Natural killer cell treated with Interleukin-12 subunit alpha and Interleukin-12 subunit beta and Interleukin-15 and Interleukin-18, amount 100 ng/mL, for 72 hours (primary cell): ENCODE measurements at places on chromosomes 3 and 15. TPM values are rescaled to one million over a fixed set of nuclear protein-coding genes. Genes with fewer than 3 reads are reported as not detected.

GRCh38 chr3:57061556-57061955 is 1.1 kb downstream of the SPATA12 start:
- H3K27me3 ChIP-seq, result no peaks in the 10 kb centered on the region
- no peaks in the 10 kb centered on the region for H3K36me3 ChIP-seq
- H3K4me1 ChIP-seq, result peaks cover 12% of the 10 kb centered on the region
- DNase-seq, result no peak
- H3K4me3 ChIP-seq, result no peak overlapping the region

DNA sequence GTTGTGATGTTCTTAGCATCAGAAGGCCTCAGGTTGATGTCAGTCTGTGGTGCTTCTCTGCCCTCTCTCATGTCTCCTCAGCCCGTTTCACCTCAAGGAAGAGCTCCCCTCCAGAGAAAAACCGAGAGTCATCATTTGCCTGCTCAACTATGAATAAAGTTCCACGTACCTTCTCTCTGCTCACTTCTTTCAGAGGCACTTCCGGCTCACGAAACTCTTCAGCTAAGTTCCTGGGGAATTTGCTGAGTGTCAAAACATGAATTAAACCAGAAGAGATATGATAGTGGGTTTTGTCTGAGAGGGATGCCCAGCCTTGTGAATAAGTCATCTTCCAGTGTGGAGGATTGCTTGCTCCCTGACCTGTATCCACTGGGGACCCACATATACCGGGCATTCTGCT is 37.7 kb downstream of the CCR4 start:
- H3K27me3 ChIP-seq, result no peaks in the 10 kb centered on the region
- H3K27ac ChIP-seq, result no peak overlapping the region
- peaks cover 40% of the 10 kb centered on the region for H3K4me1 ChIP-seq
- peak overlapping the region; percentile 56 for H3K4me3 ChIP-seq
- no peaks in the 10 kb centered on the region for H3K36me3 ChIP-seq

- DNase-seq, result no peak
- no peaks in the 10 kb centered on the region for H3K36me3 ChIP-seq
- H3K27me3 ChIP-seq, result peaks cover 6% of the 10 kb centered on the region
- peaks cover 15% of the 10 kb centered on the region for H3K4me1 ChIP-seq
- H3K4me3 ChIP-seq, result no peak overlapping the region
- peak overlapping the region; percentile 74 for H3K27ac ChIP-seq
Measured at GRCh38 chr3:27826448-27826847, 104.3 kb upstream of the EOMES start.

DNA sequence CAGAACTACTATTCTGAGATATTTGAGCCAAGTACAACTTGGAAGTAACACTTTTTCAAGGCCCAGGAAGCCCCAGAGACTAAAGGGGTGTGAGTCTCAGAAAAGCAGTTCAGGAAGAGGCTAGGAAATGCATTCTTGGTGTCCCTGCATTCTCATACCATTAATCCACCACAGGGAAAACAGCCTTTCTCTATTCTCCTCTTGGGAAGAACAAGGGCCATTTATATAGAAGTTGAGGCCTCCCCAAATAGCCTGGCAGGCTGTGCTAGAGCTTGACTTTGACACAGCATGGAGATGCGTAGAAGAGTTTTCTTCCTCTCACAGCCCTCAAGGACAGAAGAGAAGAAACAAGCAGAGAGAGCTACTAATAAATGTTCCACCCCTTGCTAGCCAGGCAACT is 5.5 kb upstream of the NR2C2 start:
- no peak overlapping the region for H3K27ac ChIP-seq
- no peaks in the 10 kb centered on the region for H3K27me3 ChIP-seq
- no peak for DNase-seq
- H3K4me3 ChIP-seq, result no peak overlapping the region
- H3K4me1 ChIP-seq, result peaks cover 14% of the 10 kb centered on the region

DNA sequence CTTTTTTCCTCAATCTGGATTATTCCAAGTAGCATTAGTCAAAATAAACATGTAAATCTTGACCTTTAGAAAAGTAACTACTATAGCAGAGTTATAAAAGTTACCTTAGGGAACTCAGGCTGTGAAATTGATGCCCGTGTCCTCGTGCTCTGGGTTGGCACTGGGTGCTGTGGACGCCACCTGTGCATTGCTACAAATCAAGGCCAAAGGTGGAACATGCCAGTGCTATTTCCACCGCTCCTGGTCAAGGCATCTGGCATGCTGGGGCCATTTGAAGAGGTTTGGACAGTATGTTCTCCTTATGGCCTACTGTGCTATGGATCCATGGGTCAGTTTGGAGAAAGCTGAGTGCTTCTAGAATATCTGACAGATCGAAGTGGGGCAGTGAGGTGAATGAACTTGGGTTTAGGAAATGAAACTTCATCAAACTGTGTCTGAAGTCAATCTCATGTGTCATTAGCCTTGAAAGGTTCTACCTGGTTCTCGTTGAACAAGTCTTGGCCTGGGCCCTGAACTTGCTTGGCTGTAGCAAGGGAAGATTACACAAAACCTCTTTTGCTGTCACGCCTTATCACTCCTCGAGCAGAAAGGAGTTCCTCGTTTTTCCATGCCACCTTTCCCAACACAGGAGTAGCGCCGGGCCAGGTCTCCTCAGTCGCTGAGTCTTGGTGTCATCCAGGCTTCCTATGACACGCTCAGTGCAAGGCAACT is 397.6 kb upstream of the RGMA start:
- DNase-seq, result no peak
- peaks cover 18% of the 10 kb centered on the region for H3K27me3 ChIP-seq
- no peak overlapping the region for H3K27ac ChIP-seq
- H3K4me3 ChIP-seq, result no peak overlapping the region
- H3K36me3 ChIP-seq, result no peaks in the 10 kb centered on the region

- peaks cover 6% of the 10 kb centered on the region for H3K36me3 ChIP-seq
- no peaks in the 10 kb centered on the region for H3K4me1 ChIP-seq
- no peak for DNase-seq
- no peak overlapping the region for H3K27ac ChIP-seq
- H3K4me3 ChIP-seq, result no peak overlapping the region
Measured at GRCh38 chr15:81449836-81450474, 75.9 kb upstream of the TMC3 start.

- no peaks in the 10 kb centered on the region for H3K36me3 ChIP-seq
- H3K27ac ChIP-seq, result no peak overlapping the region
- H3K4me3 ChIP-seq, result no peak overlapping the region
- peaks cover 45% of the 10 kb centered on the region for H3K27me3 ChIP-seq
Measured at GRCh38 chr15:91572110-91572509, 281.4 kb upstream of the SLCO3A1 start.

- no peaks in the 10 kb centered on the region for H3K27me3 ChIP-seq
- no peak for DNase-seq
Measured at GRCh38 chr3:176351408-176351807, 845.9 kb downstream of the TBL1XR1 start.

DNA sequence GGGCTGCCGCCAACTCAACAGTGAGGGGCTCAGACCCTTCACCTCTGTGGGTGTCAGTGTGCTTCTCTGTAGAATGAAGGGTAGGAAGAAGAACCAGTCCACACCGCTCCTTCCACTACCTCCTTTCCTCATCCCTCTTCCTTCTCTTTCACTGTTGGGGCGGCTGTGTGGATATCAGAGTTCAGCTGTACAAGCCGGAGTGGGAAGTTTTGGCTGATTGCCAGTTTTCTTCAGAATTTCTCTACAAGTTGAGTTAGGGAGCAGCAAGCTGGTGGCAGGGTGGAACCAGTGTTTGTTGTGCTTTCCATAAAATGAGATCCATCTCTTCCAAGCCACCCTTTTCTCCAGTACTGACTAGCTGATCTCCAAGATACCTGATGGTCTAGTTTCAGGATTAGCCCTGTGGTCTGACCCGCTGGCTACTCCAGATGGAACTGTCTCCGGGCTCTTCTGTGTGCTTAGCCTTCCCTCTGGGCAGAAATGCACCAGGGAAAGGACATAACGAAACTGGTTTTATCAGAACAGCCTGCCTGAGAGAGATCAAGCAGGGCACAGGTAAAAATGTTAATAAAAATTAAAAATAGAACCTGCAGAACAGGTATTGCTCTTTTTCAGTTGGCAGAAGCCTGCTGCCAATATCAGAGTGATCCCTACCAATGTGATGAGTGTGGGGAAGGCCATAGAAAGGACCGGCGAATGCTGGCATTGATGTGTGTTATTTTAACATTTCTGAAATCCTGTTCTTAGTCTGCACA is 169.9 kb upstream of the TSC22D2 start:
- no peak overlapping the region for H3K4me3 ChIP-seq
- H3K36me3 ChIP-seq, result no peaks in the 10 kb centered on the region
- peaks cover 4% of the 10 kb centered on the region for H3K27me3 ChIP-seq
- H3K4me1 ChIP-seq, result peaks cover 4% of the 10 kb centered on the region
- H3K27ac ChIP-seq, result no peak overlapping the region

- no peaks in the 10 kb centered on the region for H3K36me3 ChIP-seq
- H3K27ac ChIP-seq, result no peak overlapping the region
- no peak for DNase-seq
- H3K4me1 ChIP-seq, result no peaks in the 10 kb centered on the region
- peaks cover 6% of the 10 kb centered on the region for H3K27me3 ChIP-seq
Measured at GRCh38 chr15:79031201-79031600, 59.4 kb downstream of the RASGRF1 start.

DNA sequence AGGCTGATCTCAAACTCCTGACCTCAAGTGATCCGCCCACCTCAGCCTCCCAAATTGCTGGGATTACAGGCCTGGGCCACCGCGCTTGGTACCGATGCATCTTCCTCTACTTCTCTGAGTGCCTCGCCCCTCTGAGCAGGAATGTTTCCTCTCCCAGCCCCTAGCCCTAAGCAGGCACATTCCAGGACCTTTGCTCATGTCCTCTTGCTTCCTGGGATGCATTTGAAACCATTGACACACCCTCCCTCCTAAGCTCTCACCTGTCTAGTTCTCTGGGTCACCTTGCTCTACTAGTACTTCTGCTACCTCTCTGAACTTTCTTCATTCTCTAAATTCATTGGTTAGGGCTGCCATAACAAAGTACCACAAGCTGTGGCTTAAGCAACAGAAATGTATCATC is 17.9 kb upstream of the UACA start:
- no peak for DNase-seq
- H3K4me3 ChIP-seq, result no peak overlapping the region
- H3K27me3 ChIP-seq, result peaks cover 25% of the 10 kb centered on the region
- no peak overlapping the region for H3K27ac ChIP-seq

DNA sequence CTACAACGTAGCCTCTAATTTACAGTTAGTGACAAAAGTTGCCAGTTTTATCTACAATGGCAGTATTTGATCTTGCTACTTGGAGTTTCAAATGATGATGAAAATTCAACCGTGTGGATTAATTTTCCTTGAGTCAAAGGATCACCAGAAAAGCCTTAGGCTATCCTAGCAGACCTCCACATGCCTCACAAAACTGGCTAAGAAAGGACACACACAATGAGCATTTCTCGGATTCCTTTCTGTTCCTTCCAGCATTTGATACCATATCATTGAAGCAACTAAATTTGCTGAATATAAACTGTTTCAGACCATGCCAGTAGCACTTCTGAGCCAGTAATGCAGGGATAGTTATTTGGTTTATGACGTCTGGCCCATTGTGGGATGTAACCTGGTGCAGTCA is 587.4 kb upstream of the MDFIC2 start:
- no peaks in the 10 kb centered on the region for H3K36me3 ChIP-seq
- no peak overlapping the region for H3K27ac ChIP-seq
- H3K4me3 ChIP-seq, result no peak overlapping the region
- H3K4me1 ChIP-seq, result peaks cover 5% of the 10 kb centered on the region
- no peak for DNase-seq

Gene CASR
- not detected for total RNA-seq

Gene MCF2L2
- total RNA-seq, result 3.3 TPM

Gene MELTF
- 2.1 TPM for total RNA-seq

Gene LRRC2
- not detected for total RNA-seq
